ENCODE measurements at places on chromosomes 6 and 20.

GRCh38 chr6:84358581-84358980, 131.1 kb upstream of the CEP162 start:
- no peak for DNase-seq

DNA sequence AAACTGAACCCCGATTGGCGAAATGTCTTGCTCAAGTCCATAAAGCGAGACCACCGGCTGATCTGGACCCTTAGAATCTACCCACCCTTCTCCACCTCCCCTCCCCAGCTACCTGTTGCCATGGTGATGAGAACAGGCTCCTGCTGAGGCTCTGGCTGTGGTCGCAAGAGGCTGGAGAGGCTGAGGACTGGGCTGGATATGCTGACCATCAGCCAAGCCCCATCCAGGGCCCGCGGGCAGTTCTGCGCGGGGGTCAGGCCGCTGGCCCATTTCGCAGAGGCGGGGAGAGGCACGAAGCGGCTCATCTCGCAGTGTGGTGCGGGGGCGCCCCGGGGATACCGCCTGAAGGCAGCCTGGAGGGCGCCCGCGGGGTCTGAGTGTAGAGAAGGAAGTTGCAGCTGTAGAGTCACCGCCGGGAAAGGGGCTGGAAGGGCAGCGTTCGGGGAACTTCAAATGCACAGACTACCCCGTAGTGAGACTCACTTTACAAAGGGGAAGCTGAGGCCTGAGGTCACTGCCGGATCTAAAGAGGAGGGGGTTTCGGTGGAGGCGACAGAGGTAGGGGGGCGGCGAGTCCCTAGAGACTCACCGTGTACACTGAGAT, 671 bp downstream of the TAPBP start:
- no peak for DNase-seq

GRCh38 chr20:51469046-51469445, 73.5 kb downstream of the NFATC2 start:
- no peak for DNase-seq

DNA sequence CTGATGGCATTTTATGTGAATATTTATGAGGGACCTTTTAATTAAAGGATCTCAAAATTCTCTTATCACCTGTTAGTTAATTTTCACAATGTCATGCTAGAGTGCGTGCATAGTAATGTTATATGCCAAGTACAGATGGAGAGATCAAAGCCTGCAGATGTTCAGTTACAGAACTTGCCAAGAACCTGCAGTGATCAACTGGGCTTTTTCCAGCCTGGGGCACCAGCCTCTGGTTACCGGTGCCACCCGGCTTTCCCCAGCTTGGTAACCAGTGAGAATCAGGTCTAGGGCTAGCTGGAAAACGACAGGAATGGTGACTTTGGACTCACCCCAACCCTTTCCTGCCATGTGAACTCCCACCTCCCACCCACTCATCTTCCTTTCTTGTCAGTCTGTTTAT, 91.8 kb downstream of the CAP2 start:
- no peak for DNase-seq

- DNase-seq = no peak
Measured at GRCh38 chr6:112911959-112912358, 564.8 kb downstream of the RFPL4B start.

DNA sequence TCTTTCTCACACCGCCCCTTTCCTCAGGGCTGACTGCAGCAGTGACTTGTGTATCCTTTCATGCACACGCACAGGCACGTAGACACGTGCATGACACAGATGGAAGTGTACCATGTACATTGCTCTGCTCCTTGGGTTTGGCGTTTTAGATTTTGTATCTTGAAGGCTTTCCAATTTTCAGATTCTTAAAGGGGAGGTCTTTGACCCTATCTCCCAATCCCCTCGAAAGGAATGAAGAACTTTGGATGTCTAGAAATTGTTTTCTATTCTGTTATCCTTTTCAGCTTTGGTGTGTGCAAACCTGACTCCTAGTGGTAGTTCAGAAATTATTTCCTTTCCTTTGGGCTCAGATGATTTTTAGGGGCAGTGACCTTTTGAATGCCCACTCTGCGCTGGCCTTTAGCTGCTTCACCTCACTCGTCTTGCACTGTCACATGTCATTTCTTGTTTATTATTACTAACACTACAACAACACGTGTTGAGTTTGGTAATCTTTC, 63.0 kb downstream of the HIVEP1 start:
- no peak for DNase-seq

DNA sequence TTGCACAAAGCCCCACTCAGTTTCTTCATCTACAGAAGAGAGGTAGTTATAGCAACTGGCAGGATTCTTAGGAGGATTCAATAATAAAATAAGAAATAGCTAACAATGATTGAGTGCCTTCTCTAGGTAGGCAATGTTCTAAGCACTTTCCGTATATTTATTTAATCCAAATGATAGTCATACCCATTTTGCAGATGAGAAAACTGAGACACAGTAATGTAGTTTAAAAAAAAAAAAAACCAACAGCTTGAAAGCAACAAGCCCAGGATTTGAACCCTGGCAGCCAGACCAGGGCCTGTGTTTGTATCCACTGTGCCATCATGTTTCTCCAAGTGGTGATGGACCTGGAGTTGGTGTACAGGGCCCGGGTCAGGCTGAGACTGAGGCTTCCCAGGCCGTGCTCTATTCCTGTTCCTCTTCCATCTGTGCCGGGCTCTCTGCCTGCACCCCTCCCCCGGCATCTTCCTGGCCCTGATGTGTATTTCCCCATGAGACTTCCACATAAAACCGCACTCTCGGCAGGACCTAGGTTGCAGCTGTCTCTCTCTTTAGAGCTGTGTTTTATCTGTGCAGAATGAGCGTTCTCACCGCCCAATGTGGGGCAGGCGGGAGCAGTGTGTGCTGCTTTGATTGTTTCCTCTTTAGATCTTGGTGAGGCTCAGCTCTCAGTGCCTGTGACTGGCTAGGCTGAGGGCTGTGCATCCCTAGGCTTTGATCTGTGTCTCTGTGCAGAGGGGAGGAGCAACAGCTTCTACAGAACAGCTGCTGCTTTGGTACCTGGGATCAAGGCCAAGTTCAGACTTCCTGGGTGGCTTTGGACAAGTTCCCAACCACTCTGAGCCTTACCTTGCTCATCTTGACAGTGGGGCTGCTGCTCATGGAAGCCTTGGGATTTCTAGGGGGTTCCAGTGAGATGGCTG, 49.5 kb downstream of the TOX2 start:
- no peak for DNase-seq

- no peak for DNase-seq
Measured at GRCh38 chr20:45621593-45621992, 7.9 kb upstream of the WFDC10A start.

DNA sequence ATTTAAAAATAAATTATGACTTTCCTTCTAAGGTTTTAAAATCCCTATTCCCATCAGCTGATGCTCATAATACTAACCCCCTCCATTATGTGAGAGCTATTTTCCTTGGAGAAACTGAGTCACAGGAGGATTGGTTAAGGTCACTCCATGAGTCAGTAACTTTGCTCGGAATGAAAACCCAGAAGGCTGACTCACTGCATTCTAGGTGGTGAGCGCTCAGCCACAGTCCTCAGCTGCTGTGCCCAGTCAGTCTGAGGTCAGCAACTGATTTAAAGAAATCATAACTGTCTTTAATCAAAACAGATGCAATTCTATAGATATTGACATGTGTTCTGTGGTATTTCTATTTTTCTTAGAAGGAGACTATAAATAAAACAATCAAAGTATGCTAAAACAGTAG, 359.2 kb downstream of the GJA1 start:
- no peak for DNase-seq

GRCh38 chr6:52208612-52209011, 22.4 kb downstream of the IL17A start:
- DNase-seq = no peak

DNA sequence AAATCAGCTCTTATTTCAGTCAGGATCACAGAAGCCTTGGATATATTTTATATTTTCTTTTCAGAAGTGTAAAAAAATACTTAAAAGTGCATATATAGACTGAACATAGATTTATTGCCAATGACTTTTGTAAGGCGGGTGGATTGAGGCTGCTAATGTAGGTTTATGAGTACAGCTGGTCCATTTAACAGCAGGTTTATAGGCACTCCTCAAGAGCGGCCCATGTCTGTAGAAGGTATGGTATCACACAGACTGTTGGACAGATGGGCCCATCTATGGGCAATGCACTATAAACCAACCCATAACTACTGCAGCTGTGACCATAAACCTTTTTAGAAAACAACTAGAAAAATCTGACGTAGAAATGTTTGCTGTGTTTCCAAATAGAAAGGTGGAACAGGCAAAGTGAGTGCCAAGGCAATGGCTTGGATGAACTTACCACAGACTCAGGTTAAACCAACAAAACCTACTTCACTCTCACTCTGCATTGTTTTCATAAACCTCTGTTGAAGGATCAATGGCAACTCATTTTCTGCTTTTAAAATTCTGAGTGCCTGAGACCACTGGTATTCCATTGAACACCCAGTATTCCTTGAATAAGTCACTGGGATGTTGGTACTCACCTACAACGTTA, 170.6 kb upstream of the EYA4 start:
- no peak for DNase-seq

DNA sequence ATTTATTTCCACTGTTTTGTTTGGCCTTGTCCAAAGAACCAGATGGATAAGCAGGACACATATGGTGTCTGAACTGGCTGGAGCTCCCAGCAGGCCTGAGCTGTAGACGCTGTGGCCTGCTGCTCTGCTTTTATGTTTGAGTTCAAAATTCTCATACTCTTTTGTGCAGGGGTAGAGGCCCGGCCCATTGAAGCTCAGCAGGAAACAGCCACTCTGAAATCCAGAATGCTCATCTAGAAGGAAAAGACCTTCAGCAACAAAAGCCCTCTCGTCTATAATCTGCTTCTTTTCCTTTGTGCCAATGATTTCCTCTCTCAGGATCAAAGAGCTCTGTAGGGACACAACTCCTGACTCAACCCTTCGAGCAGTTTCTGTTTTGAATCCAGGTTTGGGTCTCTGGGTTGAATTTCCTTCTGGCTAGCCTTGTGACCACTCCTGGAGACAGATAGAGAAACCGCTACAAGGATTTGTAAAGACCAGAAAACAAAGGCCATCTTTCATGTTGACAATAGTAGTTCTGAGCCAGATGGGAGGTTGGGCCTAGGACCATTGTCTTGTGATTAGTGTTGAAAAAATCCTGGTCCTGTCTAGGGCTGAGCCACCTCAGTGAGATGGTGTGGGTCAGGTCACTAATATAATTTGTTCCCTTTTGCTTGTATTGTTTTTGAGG, 446.7 kb downstream of the BCKDHB start:
- DNase-seq = no peak

- DNase-seq = no peak
Measured at GRCh38 chr6:118813775-118814174, 80.2 kb upstream of the ASF1A start.

GRCh38 chr20:35600993-35601973, 14.3 kb upstream of the SPAG4 start:
- DNase-seq = peak; percentile 59

- no peak for DNase-seq
Measured at GRCh38 chr20:36607586-36608387, 2.2 kb downstream of the RAB5IF start.

DNA sequence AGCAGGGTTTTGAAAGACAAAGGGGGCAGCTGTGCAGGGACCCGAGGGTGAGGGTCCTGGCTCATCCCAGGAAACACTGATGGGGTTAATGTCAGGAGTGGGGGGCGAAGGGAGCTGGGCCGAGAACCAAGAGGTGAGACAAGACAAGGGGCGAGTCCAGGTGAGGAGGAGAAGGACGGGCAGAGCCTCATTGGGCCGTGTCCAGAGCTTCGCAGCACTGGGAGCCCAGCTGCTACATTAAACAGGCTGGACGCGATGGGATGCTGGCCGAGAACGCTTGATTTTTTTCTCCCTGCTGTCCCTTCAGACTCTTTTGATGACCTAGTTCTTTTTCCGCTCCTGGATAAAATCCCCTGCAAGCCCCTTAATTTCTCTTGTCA, 172.8 kb upstream of the SNX9 start:
- no peak for DNase-seq

- DNase-seq = no peak
Measured at GRCh38 chr6:4010048-4010447, 68.9 kb downstream of the FAM217A start.

DNA sequence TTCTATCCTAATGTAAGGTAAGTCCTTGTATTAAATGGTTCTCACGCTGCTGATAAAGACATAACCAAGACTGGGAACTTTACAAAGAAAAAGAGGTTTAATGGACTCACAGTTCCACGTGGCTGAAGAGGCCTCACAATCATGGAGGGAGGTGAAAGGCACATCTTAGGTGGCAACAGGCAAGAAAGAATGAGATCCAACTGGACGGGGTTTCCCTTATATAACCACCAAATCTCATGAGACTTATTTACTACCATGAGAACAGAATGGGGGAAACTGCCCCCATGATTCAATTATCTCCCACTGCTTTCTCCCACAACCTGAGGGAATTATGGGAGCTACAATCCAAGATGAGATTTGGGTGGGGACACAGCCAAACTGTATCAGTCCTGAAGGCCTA, 136.6 kb downstream of the HTR1B start:
- DNase-seq = no peak

GRCh38 chr6:41159415-41160082, 3.4 kb downstream of the TREM2 start:
- DNase-seq = no peak

DNA sequence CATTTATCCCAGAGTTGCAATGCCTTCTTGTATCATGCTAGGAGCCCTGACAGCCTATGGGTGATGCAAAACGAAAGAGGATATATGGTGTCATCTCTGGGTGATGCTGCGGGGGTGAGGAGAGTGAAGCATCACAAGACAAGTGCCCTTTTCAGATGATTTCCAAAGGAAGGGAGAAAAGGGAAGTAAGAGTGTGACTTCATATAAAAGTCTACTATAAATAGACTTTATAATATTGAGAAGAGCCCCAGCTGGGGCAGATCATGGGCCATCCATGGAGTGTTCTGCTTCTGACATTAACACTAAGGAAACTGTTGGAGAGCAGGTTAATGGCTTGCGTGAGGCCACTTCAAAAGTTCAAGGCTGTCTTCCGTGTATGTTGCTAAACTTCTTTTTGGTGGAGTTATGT, 4.4 kb downstream of the CD83 start:
- DNase-seq = no peak

- DNase-seq = no peak
Measured at GRCh38 chr6:85127168-85127498, 322.8 kb upstream of the NT5E start.

GRCh38 chr20:23484081-23484480, 6.8 kb upstream of the CST8 start:
- no peak for DNase-seq

DNA sequence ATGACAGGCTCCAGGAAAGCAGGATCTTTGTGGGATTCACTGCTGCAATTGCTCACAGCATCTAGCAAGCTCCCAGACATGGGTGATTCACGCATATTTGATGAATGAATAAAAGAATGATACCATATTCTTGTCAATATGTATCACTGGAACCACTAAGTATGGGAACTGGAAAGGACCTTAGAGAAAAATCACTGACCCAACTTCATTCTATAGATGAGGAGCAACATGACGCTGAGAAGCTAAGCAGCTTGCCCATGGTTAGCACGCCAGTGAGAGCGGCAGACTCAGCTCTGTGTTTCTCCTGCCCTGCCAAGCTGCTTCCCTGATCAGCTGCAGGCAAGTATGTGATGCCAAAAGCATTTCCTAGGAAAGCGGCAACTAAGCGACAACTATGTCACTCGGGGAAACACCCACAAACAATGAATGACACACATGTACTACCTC, 66.8 kb downstream of the PPP1R3G start:
- DNase-seq = no peak

- no peak for DNase-seq
Measured at GRCh38 chr6:143158113-143158581, 97.5 kb downstream of the AIG1 start.

GRCh38 chr6:56343295-56343694, 95.9 kb upstream of the COL21A1 start:
- no peak for DNase-seq

- DNase-seq = no peak
Measured at GRCh38 chr6:152529369-152529768, 107.8 kb downstream of the SYNE1 start.

Measured in activated CD8-positive, alpha-beta memory T cell treated with anti-CD3 and anti-CD28 coated beads for 1 hour (primary cell).